Panc1 (cell line): ENCODE measurements at places on chromosomes 4 and X.

GRCh38 chr4:128830906-128831503 lies 21.5 kb downstream of the JADE1 start:
- no peak for DNase-seq

DNA sequence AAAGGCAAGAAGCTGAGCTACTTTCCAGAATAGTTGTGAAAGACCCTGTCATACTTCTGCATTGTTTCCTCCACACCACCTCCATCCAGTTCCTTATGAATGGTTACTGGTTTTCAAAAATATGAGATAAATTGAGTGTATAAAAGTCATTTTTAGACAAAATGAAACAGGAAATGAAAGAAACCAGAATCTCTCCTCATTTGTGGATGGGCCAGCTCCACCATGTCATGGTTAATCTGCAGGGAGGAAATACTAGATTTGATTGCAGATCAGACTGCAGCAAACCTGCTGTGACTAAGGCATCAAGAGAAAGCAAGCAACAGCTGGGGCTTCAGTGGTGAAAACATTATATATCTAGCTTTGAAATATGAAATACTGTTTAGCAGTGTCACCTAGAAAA lies 23.8 kb downstream of the F9 start:
- DNase-seq: no peak

DNA sequence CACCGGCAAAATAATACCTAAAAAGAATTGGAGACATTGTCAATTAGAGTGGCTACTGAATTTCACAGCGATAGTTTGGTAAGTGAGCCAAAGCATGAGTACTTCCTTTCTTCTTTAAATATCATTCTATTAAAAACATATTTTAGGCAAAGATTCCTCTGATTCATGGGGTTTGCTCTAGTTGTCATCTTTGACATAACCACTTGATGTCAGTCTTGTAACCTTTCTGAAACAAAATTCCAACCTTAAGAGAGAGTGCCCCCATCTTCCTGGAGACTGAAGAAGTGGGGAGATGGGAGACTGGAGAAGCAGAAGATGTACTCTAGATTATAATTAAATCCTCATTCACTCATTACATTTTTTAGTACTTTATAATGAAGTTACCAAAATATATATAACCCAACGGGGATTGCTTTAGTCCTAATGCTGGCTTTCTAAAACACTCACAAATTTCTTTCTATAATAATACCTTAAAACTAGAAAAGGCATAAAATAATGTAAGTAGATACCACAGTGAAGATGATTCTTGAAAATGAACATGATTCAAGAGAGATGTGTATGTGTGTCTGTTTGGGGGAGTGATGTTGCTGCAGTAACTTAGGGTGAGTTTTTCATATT lies 96.4 kb downstream of the EMCN start:
- DNase-seq: no peak

- DNase-seq: no peak
These were observed 8.1 kb downstream of the RTL5 start for GRCh38 chrX:72123471-72124185.

DNA sequence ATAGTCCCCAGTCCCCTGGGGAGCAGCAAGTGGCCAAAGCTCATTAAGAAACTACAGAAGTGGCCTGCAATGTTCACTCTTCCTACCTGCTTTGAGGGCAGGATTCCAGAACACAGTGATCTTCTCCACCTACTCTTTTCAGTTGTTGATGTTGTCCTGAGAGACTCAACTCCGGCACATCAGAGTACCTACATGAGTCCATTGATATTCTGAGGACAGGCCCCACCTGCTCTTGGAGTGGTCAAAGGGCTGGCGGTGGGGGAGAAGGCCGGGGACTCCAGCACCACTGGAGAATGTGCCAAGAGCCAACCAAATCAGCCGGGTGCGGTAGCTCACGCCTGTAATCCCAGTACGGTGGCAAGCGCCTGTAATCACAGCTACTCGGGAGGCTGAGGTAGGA lies 29.8 kb upstream of the DDX3X start:
- no peak for DNase-seq

DNA sequence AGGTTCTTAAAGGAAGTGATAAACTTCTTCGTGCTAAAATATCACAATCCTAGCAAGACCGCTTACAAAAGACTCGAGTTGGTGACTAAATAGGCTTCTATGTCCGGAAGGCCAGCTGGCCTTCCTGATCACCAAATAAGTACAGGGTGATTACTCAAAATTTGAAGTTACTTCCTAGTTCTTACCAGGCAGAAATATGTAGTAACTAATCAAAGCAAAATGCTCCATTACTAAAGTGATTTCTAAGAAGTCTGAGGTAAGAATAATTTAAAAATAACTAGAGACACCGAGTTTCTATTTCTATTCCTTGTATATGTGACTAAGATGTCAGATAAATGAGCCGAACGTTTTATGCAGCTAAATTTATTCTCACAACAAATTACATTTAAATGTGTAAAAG lies 62.2 kb downstream of the NSUN7 start:
- no peak for DNase-seq

DNA sequence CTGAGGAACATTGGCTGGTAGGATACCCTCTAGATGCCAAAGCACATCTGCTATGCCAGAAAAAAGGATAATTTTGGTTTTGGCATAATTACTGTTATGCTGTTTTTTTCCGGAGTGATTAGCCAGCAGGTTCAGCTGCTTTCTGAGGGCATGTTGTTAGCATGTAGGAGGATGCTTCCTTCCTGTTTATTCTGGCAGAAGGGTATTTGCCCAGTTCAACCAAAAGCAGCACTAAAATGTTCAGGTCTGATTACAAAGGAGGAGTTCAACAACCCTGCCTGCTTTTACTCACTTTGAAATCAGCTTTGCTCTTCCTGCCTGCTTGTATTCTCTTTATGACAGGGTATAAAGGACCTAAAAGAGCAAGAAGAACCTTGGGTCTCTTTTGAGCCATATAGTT lies 21.9 kb downstream of the ERCC6L start:
- no peak for DNase-seq

- DNase-seq: no peak
These were observed 104.2 kb downstream of the ANK2 start for GRCh38 chr4:113153529-113154101.

DNA sequence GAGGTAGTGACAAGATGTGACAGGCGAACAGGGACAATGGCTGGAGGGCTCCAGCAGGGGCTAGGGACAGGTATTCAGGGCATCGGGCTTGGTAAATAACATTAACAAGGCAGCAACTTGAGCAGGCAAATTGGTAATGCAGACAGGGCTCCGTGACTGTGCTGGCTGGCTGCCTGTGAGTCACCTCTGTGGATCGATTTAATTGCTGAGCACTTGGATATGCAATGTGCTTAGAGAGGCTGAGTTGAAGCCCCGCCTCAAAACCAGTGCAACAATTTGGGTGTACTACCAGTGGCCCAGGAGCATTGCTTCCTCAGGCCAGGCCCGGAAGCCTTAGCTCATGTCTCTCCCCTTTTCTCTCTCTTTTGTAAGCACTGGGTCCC lies 19.5 kb downstream of the CNGA2 start:
- DNase-seq: no peak

DNA sequence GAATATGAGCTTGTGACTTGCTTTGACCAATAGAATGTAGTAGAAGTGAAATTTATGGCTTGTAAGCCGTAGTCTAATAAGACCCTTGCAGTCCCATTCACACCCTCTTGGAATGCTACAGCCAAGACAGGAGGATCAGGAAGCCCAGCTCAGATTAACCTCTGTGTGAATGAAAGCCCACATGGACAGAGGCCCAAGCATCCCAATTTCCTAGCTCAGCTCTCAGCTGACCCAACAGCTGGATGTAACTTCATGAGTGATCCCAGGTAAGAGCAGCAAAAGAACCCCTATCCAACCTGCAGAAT lies 12.8 kb upstream of the PPM1K start:
- DNase-seq: no peak

GRCh38 chr4:174503079-174503715 lies 19.1 kb downstream of the HPGD start:
- DNase-seq: no peak

DNA sequence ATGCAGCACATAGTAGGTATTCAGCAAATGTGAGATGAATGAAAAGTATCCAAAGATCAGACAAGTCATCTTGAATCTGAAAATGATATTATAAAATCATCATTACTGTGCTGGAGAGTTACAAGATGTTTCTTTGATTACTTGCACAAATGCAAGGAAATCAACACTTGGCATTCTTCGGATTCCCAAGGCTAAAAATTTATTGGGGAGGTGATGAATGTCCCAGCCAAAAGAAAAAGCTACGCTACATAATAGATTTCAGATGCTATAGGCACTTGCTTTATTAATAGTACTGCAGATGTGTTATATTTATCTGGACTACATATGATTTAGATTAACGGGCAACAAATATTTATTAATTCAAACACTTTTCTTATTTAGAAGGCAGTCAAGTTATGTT lies 286.7 kb upstream of the TENM3 start:
- no peak for DNase-seq

GRCh38 chr4:108351791-108352190 lies 183.1 kb upstream of the LEF1 start:
- DNase-seq: no peak

- DNase-seq: no peak
These were observed 13.6 kb upstream of the PTTG2 start for GRCh38 chr4:37946503-37947179.

DNA sequence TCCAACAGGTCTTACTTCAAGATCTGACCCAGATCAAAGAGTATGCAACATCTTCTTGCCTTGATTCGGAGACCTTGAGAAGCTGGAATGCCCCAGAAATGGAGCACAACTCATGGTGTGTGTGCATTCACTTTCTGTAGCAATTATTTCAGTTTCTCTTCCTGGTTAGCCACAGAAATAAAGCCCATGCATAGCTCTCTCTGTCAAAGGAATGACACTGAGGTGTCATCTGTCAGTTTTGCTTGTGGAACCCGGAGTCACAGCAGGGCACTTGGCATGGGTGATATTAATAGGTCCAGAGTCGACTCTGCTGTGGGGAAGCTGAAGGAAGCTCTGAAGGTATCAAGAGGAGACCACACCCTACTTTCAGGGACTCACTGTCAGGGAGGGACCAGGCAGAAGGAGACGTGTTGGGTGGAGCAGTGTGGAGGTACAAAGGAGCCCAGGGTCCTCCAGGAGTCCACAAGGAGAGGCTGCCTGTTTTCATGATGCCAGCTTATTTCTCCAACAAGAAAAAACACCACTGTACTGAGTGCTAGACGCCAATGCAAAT lies 10.7 kb downstream of the CLNK start:
- DNase-seq: no peak

- no peak for DNase-seq
These were observed 25.9 kb upstream of the SMARCAD1 start for GRCh38 chr4:94181815-94182214.

- no peak for DNase-seq
These were observed 18.4 kb downstream of the IL21 start for GRCh38 chr4:122602277-122603142.

GRCh38 chr4:62912531-62912930 lies 1496.7 kb downstream of the TECRL start:
- no peak for DNase-seq

- no peak for DNase-seq
These were observed 20.4 kb upstream of the GDPD2 start for GRCh38 chrX:70402721-70403120.

DNA sequence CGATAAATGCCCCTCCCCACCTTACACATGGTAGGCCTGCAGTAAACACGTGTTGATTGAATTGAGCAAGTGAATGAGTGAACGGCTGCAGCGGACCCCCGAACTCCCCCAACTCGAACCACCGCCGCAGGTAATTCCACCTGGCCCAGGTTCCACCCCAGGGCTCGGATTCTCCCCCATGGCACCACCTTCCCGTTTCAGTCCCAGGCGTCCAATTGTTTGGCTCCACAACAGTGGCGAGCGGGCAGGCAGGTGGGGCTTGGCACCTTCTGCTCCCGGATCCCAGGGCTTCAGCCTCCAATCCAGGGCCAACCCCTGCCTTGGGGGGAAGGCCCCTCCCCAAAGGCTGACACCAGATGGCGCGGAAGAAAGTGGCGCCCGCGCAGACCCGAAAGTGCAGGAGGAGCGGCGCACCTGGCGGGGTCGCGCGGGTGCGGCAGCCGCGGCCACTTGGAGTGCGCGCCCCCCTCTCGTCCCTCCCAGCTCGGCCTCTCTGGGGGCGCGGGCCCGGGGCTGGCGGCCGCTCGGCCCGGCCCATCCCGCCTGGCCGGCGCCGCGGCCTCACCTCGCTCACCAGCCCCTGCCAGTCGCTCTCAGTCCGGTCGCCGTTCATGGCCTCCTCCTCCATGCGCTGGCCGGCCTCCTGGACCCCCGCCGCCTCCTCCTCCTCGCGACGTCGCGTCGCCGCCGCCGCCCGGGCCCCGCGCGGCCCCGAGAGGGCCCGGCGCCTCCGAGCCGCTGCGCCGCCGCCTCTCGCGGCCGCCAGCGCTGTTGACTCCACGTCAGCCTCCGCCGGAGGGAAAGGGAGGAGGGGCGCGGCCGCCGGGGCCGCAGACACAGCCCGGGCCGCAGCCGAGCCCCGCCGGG lies at the start of gene CCDC149:
CCDC149 (minus strand) TSS at position 791 of the 867 bp plus-strand sequence; CDS start at position 613, 178 bp downstream.
- DNase-seq: no peak

GRCh38 chr4:51878431-51878830 lies 35.5 kb downstream of the DCUN1D4 start:
- no peak for DNase-seq

GRCh38 chr4:41963105-41963504 lies 18.5 kb upstream of the DCAF4L1 start:
- DNase-seq: no peak

DNA sequence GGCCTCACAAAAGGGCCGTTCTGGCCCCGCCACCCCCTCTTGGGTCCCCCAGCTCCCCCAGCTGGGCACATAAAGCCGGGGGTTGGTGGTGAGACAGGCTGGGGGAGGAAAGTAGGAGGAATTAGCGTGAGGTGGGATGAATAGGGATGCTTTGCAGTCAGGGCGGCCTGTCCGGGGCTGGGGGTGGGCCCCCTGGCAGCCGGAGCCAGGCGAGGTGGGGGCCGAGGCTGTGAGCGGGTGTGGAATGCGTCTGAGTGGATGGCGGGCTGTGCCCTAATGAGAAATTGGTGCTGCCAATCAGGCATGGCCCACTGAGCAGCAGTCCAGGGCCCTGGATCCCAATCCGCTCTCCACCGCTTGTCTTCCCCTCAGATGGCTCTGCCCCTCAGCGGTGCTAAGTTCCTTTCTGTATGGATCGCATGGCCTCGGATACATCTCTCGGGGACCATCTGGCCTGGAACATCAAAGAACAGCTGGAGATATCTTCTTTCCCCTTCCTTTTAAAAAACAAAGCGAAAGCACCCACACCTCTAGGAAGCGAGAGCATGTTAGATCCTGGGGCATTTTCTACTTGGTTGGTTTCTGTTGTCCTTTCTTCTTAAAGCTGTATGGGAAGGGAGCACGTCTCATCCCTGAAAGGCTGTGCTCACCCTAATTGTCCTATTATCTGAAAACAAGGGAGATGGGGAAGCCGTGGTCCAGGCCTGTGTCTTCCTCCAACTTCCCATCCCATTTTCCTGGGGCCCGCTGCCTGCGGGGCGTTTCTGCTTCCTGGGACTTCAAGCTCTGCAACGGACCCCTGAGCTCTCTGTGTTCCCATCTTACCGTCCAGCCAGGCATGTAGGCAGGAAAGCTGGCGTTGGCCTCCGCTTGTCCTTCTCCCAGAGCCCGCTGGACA lies 106.9 kb downstream of the SORCS2 start:
- DNase-seq: no peak

DNA sequence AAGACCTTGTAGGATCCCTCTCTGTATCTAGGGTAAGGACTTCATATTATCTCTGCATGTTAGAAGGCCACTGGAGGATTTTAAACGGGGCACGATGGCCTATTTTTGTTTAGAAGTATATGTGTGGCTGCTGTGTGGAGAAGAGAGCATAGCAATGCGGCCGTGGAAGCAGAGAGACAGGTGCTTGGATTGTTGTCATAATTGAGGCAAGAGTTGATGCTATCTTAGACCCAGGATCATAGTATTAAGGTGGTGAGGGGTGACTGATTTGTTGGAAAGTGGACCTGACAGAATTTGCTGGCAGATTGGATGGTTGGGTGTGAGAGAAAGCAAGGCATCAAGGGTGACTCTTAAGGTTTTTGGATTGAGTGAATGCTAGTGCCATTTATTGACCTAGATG lies 63.4 kb downstream of the CCKAR start:
- no peak for DNase-seq
